ENCODE measurements at places on chromosomes 2 and 18.

DNA sequence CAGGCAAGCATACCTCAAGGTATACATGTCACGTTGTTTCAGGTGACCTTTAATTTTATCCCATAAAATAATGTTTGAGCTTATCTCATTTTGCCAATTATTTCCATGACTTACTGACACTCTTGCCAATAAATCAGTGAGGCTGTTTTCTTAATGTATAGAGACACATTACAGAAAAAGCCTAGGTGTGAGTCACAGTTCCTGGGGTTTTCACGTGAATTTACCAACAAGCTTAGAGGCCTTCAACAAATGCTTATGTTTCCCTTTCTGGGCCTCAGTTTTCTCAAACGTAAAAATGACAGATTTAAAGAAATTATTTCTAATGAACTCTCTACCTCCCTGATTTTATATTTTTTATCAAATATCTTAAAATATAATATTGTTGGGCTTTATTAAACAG, 517.5 kb upstream of the SPHKAP start:
- no peak for DNase-seq

DNA sequence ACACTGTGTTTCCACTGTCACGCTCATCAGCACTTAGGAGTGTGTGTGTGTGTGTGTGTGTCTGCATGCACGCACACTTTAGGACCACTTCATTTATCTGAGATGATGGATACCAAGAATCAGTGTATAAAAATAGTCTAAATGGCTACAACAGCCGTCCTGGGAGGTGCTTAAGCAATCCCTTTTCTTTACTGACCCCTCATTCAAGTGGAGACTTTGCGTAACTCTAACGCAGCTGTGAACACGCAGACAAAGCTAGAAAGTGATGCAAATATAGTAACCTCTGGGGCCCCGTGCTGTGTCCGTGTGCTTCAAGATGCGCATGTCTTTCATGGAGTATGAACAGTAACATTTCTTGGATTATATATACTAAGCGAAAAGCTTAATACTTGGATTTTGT, 40.4 kb upstream of the RBM44 start:
- no peak for DNase-seq

GRCh38 chr2:100309973-100310719, 12.2 kb downstream of the LONRF2 start:
- DNase-seq: no peak

DNA sequence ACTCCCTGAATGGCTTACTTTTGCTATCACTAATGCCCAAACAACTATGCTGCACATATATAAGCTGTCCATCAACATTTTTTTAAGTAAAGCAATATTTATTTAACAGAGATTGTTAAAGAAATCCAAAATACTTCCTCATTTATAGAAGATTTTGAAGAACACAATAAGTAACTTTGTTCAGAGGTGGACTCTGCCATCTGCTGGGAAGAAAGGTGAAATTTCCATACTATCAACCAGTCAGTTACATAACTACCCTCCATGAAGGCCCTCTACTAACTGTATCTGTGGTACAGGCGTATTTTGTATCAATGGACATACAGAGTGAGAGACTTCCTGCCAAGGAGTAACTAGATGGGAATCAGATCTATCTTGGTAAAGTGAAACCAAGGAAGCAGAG, 106.0 kb downstream of the DTNB start:
- DNase-seq: no peak

GRCh38 chr2:163171786-163172530, 333.4 kb upstream of the KCNH7 start:
- no peak for DNase-seq

DNA sequence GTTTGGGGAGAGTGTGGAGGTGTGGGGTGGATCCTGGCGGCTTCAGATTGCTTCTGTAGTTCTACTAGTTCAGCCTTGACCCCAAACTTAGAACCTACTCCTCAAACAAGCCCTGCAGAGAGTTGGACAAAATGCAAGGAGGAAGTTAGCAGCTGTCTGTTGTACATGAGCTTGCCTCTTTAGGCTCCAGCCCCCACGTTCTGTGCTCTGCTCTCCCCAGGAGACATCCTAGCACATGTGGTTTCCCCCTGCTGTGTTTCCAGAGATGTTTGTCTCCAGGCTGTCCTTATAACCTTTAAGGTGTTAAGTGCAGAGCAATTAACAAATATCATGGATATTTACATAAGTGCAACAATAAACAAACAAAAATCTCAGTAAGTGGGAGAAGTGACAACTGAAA, 111.1 kb downstream of the ACOXL start:
- no peak for DNase-seq

DNA sequence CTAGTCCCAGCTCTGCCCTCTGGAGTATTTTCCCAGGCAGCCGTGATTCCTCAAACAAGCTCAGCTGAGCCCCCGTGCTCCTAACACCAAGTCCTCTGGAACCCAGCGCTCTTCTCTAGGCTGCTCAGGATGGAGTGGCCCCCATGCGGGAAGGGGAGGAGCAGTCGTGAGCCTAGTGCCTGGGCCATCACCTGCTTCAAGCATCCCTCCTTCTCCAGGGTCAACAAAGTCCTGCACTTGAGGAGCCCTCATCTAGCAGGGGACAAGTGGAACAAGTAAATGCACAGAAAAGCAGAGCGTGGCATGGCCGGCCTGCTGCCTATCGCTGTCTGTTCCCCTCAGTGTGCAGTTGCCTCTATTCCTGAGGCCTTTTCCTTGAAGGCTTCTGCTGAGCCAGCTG, 168.6 kb downstream of the INHBB start:
- no peak for DNase-seq

DNA sequence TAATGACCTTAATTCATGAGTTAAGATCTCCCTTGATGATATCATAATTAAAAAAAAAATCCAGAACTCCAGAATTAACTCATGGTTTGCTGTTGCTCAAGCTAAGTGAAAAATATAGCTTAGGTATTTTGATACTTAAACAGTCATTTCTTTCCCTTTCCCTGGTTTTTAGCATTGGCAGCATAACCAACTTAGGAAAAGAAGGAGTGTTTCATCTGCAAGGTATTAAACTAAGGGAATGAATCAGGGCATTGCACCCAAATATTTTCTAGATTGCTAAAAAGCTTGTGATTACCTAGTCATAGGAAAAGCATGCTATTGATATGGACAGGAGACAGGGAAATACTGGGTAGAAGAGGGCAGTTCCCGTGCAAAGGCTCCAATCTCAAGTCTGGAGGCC, 207.2 kb downstream of the LRP1B start:
- no peak for DNase-seq

DNA sequence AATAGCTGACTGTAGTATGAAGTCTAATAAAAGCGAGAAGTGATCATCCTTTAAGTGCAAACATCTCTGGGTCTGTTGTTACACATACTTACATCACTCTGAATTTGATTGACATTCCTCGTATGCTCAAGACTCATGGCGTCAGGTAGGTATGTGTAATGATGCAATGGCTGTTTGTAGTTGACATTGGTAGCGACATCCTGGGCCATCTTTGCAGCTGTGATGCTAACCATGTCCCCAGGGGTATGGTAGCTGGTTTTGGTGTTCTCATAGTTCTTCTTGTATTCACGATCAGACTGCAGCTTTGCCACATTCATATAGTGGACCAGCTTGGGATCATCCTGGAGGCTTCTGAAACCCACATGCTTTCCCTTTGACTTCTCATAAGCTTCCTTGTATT, 62.0 kb downstream of the NEB start:
- no peak for DNase-seq

GRCh38 chr2:223740679-223741078, 96.7 kb downstream of the AP1S3 start:
- no peak for DNase-seq

GRCh38 chr2:138504546-138505235, 3.1 kb downstream of the SPOPL start:
- DNase-seq: no peak

DNA sequence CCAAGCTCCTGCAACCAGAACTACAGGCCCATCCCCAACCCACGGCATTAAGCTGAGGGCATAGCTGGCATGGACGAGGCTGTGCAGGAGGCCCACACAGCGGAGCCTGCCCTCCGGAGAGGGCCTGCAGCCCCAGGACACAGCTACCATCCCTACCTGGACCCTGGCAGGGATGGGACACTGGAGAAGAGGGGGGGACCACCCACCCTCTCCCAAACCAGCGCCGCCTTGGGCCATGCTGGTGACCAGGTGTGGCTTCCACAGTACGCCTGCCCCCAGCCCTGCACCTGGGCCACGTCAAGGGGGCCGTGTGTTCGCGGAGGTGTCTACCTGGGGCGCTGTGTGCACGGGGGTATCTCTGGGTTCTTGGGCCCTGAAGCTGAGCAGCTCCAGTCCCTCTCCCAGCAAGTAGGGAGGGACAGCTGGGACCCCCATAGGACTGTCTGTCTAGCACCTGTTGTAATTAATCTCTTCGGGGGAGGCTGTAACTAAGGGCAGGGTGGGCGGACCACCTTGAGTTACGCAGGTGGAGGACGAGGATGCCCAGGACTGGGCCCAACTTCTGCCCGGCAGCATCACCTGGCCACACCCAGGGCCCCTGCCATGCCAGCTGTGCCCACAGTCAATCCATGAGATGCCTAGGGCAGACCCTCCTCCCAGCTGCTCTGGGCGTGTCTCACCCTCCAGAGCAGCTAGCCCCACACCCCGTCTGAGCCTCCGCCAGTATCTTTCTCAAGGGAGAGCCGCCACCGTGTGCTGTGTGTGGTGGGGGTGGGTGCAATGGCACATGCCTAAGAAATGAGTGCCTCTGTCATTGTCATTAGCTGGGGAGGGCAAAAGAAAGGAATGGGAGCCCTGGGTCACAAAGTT, 18.3 kb downstream of the HS6ST1 start:
- no peak for DNase-seq

DNA sequence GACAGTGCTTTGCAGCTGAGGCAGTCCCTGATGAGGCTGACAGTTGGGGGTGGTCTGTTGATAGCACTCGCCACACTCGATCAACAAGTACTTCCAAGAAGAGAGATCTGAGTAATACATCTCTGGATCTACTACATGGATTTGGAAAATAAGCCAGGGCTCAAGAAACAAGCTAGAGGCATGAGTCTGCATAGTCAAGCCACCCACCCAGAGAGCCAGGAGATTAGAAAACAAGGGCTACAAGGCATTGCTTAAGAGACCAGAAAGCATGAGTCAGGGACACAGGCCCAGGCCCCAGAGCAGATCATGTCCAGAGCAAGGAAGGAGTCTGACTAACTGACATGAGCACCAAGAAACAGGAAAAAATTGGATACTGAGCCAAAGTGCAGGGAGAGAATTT, 196.9 kb upstream of the CWC22 start:
- no peak for DNase-seq

- DNase-seq: no peak
Measured at GRCh38 chr2:8654041-8654440, 27.8 kb upstream of the ID2 start.

GRCh38 chr2:187874786-187875185, 320.6 kb upstream of the TFPI start:
- no peak for DNase-seq

DNA sequence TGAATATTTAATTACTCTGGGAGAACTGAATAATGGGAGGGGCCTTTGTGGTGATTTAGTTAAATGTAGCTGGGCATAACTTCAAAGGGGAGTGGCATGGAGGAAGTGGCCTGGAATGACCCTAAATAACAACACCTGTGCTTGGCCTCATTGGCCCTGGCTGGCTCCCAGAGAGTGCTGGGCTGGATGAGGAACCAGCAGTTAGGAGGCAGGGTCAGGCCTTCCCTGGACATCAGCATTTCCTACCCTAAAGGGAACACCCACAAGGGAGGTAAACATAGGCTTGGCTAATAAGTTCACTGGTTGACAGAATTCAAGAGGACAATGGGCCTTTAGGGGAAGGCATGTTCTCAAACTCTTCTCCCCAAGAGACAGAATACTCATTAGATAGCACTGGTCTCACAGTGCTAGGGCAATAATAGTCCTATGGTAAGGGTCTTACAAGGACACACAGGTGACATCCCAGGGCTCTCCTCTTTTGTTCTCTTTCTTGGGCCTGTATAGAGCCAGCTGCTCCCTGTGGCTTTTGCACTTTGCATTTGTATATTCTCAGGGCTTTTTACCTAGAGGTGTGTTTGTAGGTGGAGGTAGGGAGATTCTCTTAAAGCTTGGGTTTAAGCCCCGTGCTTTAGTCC, 106.8 kb downstream of the ZNF519 start:
- no peak for DNase-seq

GRCh38 chr2:224769489-224769888, 53.3 kb upstream of the CCDC195 start:
- DNase-seq: no peak

DNA sequence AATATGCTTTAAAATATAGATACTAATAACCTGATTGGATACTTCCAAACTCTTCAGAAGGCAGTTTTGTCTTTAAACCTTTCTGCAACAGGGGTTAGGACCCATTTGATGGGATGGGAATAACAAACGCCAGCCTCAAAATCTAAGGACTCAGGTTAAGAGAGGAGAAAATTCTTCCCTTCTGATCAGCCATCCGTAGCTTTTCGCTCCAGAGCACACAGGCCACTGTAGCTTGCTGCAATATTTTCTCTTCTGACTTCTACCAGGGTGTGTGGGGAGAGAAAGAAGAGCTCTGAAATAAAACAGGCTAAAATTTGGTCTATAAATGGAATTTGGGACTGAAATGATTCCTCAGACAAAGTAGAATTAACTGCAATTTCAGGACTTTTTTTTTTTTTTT, 95.1 kb downstream of the ALPK2 start:
- DNase-seq: no peak

- DNase-seq: no peak
Measured at GRCh38 chr2:227872676-227873075, 1.2 kb downstream of the DAW1 start.

GRCh38 chr2:59312029-59312428, 1070.9 kb upstream of the FANCL start:
- no peak for DNase-seq

GRCh38 chr2:197322724-197323720, 12.4 kb upstream of the ANKRD44 start:
- DNase-seq: no peak

- DNase-seq: no peak
Measured at GRCh38 chr18:58161659-58162058, 117.6 kb downstream of the NEDD4L start.

DNA sequence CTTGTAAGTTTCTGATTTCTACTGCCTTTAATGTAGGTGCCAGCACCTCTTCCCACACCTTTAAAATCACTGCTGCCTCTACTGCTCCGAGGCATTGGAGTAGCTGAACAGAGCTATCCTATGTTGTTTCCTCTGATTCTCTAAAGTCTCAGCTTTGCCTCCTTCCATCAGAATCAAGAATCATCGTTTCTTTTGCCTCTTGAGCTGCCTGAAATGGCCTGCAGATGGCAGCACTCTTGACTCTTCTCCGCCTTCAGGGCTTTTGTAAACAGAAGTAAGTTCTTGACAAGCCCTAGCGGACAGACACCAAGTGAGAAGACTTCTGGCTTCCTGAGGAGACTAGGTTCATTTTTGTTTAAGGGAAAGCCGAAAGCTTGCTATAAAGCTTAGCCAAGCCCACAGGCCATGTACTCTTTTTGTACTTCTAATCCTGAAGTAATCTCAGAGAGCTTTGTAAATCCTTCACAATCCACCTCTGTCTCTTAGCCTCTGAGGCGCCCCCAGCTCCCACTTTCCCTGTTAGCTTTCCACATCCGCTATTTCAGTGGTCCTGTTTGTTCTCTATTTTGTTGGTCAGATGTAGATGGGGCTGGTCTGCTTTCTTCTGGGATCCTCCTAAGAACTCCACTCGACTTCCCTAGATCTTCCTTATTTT, 48.4 kb downstream of the GTF3C3 start:
- DNase-seq: peak; percentile 31
